MV-4-11 (cell line): ENCODE measurements at places on chromosomes 6 and 20.

DNA sequence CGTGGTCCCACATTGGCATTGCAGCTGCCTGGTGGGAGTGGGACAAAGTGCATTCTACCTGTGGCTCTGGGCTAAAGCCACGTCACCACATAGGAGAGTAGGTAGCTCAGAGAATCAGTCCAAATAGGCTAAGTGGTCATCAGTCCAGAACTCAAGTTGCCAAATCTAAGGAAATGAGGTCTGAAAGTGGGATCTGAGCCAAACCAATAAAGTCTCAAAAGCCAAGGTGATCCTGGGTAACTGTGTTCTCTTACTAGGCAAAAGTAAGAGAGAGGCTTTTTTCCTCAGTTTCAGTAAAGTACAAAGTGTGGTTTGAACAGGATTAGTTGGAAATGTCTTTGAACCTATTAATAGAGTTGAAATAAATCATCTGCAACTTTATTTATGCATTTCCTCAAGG is 68.6 kb upstream of the CNKSR3 start:
- no peak for DNase-seq

GRCh38 chr6:41445261-41445660 is 100.9 kb upstream of the FOXP4 start:
- no peak for DNase-seq

GRCh38 chr6:111105578-111105977 is 18.3 kb downstream of the SLC16A10 start:
- no peak for DNase-seq

- DNase-seq: peak; percentile 76
Measured at GRCh38 chr20:6034134-6034969, 19.5 kb downstream of the LRRN4 start.

- DNase-seq: no peak
Measured at GRCh38 chr6:105504706-105505105, 101.8 kb upstream of the PREP start.
